ENCODE measurements at places on chromosomes 1 and 21.
A peak's percentile ranks its signal among the peaks of the same experiment; 100 is the strongest.

GRCh38 chr1:7515175-7515574 is 255.9 kb upstream of the VAMP3 start:
- no peaks in the 10 kb centered on the region for H3K4me1 ChIP-seq
- no peak for DNase-seq

DNA sequence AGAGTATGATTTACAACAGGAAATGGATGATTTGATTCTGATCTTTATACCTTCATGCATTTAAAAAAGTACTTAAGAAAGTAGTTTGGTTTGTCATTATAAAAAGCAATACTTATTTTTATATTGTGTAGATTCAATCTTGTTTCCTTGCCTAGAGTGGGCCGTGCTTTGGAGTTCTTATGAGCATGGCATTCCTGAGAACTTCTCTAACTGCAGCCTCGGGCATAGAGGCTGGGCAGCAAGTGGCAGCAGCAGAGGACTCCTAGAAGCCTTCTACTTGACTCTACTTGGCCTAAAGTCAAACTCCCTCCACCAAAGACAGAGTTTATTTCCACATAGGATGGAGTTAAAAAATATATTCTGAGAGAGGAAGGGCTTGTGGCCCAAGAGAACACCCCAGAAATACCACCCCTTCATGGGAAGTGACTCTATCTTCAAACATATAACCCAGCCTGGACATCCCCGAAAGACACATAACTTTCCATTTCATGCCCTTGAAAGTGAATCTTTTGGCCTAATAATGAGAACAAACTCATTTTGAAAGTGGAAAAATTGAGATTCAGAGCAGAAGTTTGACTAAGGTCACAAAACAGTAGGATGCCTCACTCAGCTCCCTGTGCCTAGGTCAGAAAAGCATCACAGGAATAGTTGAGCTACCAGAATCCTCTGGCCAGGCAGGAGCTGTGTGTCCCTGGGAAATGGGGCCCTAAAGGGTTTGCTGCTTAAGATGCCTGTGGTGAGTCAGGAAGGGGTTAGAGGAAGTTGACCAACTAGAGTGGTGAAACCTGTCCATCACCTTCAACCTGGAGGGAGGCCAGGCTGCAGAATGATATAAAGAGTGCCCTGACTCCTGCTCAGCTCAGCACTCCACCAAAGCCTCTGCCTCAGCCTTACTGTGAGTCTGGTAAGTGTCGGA is at the start of gene IVL:
Gene IVL (plus strand): TSS at position 861 of the 916 bp plus-strand sequence. CDS start 1,252 bp downstream, outside the sequence.
- H3K27me3 ChIP-seq, result peaks cover 3% of the 10 kb centered on the region
- no peaks in the 10 kb centered on the region for H3K36me3 ChIP-seq
- H3K4me3 ChIP-seq, result no peak within 1 kb of the TSS
- H3K27ac ChIP-seq, result peak within 1 kb of the TSS; percentile 26

- no peaks in the 10 kb centered on the region for H3K27me3 ChIP-seq
- no peak for DNase-seq
- H3K36me3 ChIP-seq, result peaks cover 5% of the 10 kb centered on the region
- peak overlapping the region; percentile 96 for H3K27ac ChIP-seq
- H3K4me3 ChIP-seq, result no peak overlapping the region
These were observed 39.2 kb upstream of the RUNX1 start for GRCh38 chr21:35088319-35088771.

DNA sequence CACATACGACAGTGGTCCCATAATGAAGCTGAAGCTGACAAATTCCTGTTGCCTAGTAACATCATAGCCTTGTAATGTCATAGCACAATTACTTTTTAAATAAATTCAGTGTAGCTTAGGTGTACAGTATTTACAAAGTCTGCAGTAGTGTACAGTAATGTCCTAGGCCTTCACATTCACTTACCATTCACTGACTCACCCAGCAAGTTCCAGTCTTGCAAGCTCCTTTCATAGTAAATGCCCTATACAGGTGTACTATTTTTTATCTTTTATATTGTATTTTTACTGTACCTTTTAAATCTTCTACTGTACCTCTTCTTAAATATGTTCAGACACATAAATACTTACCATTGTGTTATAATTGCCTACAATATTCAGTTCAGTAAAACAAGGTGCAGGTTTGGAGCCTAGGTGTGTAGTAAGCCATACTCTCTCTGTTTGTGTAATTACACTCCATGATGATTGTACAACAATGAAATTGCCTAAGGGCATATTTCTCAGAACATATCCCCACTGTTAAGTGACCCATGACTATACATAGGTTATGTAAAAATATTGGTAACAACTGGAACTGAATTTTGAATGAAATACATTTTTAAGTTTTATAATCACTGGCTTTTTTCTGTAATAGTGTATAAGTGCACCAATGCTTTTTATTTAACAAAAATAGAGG is 33.5 kb upstream of the ADAM30 start:
- no peak overlapping the region for H3K4me3 ChIP-seq
- peak; percentile 5 for DNase-seq
- no peaks in the 10 kb centered on the region for H3K4me1 ChIP-seq
- no peak overlapping the region for H3K27ac ChIP-seq
- H3K27me3 ChIP-seq, result no peaks in the 10 kb centered on the region
- H3K36me3 ChIP-seq, result peaks cover 55% of the 10 kb centered on the region

GRCh38 chr1:48691429-48692001 is 85.2 kb downstream of the BEND5 start:
- DNase-seq, result no peak
- no peaks in the 10 kb centered on the region for H3K36me3 ChIP-seq
- H3K4me1 ChIP-seq, result no peaks in the 10 kb centered on the region
- H3K4me3 ChIP-seq, result no peak overlapping the region
- no peak overlapping the region for H3K27ac ChIP-seq

- H3K4me1 ChIP-seq, result peaks cover 54% of the 10 kb centered on the region
- H3K27ac ChIP-seq, result no peak overlapping the region
- H3K27me3 ChIP-seq, result peaks cover 3% of the 10 kb centered on the region
- peak overlapping the region; percentile 99 for H3K4me3 ChIP-seq
These were observed 3.0 kb downstream of the PAXBP1 start for GRCh38 chr21:32768530-32768929.

DNA sequence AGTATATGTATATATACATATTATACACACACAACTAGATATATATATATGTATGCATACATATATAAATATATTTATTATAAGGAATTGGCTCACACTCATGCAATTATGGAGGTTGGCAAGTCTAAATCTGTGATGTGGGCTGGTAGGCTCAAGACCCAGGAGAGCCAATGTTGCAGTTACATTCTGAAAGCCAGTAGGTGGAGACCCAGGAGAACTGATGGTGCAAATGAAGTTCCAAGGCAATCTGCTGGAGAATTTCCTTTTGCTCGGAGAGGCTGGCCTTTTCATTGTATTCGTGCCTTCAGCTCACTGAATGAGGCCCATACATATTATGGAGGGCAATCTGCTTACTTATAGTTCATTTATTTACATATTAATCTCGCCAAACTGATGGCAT is 9.4 kb downstream of the IVL start:
- no peak overlapping the region for H3K4me3 ChIP-seq
- no peak overlapping the region for H3K27ac ChIP-seq
- no peak for DNase-seq
- H3K36me3 ChIP-seq, result no peaks in the 10 kb centered on the region
